Astrocyte (in vitro differentiated cells and primary cell): ENCODE measurements at places on chromosomes 2 and 18. TPM values are rescaled to one million over a fixed set of nuclear protein-coding genes. Genes with fewer than 3 reads are reported as not detected.

PROKR1 gene
- 0.05 TPM in 1 of 2 replicates, not detected in the other for total RNA-seq

TEKT4 gene
- total RNA-seq, result not detected in 2 replicates

RNF152 gene
- total RNA-seq, result 68.7 and 73.9 TPM in 2 replicates

ACOXL gene
- 0.12 and 0.23 TPM in 2 replicates for total RNA-seq

SERPINB12 gene
- total RNA-seq, result not detected in 2 replicates

GRCh38 chr18:13453714-13454113, 235.2 kb downstream of the LDLRAD4 start:
- no peak overlapping the region for H3K4me3 ChIP-seq
- H3K4me1 ChIP-seq, result peaks cover 15% of the 10 kb centered on the region
- H3K36me3 ChIP-seq, result no peaks in the 10 kb centered on the region
- DNase-seq, result peak; percentile 33
- H3K27ac ChIP-seq, result no peak overlapping the region

DNA sequence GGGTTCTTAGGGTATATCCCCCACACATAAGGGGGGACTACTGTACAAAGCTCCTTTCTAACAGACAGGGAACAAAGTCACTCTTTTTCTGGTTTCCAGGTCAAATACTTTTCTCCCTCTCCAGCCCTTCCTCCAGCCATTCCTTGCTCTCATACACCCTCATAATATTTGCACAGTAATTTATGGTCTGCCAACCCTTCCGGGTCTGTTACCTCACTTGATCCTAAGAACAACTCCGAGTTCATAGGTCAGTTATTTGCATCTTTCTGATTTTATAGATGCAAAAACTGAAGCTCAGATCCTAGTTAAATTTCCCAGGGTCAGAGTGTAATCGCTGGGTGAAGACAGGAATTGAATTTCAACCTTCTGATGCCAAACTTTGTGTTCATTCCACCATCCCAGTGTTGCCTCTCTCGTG, 14.8 kb upstream of the MATN3 start:
- H3K4me1 ChIP-seq, result peaks cover 9% of the 10 kb centered on the region
- H3K27me3 ChIP-seq, result no peaks in the 10 kb centered on the region
- H3K27ac ChIP-seq, result no peak overlapping the region
- H3K4me3 ChIP-seq, result no peak overlapping the region
- no peak for DNase-seq
- H3K36me3 ChIP-seq, result peaks cover 21% of the 10 kb centered on the region

DNA sequence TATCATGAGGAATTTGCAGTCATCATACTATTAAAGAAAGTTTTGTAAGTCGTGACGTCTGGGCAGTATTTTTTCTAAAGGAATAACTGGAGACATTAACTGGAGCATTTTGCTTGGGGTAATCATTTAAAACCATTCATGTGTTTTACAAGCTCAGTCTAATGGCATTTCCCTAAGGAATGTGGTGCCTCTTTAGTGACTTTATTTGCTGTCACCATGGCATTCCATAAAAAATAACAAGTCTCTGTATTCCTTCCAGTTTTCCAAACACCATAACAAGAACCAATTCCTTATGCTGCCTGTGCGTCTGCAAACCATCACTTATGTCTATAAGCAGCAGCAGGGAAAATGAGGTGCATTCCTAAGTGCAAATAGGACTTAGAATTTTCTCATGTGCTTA, 82.8 kb downstream of the EPB41L3 start:
- H3K4me1 ChIP-seq, result peaks cover 13% of the 10 kb centered on the region
- no peak overlapping the region for H3K27ac ChIP-seq
- H3K36me3 ChIP-seq, result no peaks in the 10 kb centered on the region
- DNase-seq, result no peak

DNA sequence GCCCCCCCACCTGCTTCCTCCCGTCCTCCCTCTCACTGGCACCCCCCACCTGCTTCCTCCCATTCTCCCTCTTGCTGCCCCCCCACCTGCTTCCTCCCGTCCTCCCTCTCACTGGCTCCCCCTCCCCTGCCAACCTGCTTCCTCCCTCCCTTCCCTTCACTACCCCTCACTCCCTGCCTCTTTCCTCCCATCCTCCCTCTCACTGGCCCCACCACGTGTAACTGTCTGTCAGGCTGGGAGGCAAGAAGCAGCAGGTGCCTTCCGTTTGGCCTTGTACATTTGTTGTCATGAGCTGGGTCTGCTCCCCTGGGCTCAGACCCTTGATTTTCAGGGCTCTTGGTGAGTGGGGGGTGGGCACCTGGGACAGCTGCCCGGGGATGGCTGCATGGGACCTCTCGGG, 19.1 kb downstream of the RTP5 start:
- no peaks in the 10 kb centered on the region for H3K4me1 ChIP-seq
- H3K36me3 ChIP-seq, result no peaks in the 10 kb centered on the region
- no peaks in the 10 kb centered on the region for H3K27me3 ChIP-seq
- no peak for DNase-seq
- no peak overlapping the region for H3K4me3 ChIP-seq
- no peak overlapping the region for H3K27ac ChIP-seq

- no peaks in the 10 kb centered on the region for H3K4me1 ChIP-seq
- H3K27ac ChIP-seq, result no peak overlapping the region
- no peaks in the 10 kb centered on the region for H3K27me3 ChIP-seq
- peak; percentile 29 for DNase-seq
- no peak overlapping the region for H3K4me3 ChIP-seq
These were observed 551.8 kb upstream of the SOX11 start for GRCh38 chr2:5140347-5140746.
